ENCODE measurements at places on chromosomes 5 and 9. TPM values are rescaled to one million over a fixed set of nuclear protein-coding genes. Genes with fewer than 3 reads are reported as not detected.

- no peak for DNase-seq
These were observed 32.2 kb downstream of the SHOC1 start for GRCh38 chr9:111762556-111762955.

- no peak for DNase-seq
These were observed 60.1 kb downstream of the VCAN start for GRCh38 chr5:83531661-83532060.

DNA sequence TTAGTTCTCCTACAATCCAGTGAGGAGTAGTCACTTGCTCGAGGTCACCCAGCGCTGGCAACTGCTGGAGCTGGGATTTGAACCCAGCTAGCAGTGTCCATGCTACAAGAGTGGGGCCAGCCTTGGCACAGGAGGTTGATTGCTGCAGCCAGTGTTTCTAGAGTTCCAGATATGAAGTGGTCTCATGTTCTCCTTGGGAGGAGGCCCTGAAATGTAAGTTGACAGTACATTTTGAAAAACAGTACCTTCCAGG lies 802 bp downstream of the CCDC107 start:
- DNase-seq, result peak; percentile 64

DNA sequence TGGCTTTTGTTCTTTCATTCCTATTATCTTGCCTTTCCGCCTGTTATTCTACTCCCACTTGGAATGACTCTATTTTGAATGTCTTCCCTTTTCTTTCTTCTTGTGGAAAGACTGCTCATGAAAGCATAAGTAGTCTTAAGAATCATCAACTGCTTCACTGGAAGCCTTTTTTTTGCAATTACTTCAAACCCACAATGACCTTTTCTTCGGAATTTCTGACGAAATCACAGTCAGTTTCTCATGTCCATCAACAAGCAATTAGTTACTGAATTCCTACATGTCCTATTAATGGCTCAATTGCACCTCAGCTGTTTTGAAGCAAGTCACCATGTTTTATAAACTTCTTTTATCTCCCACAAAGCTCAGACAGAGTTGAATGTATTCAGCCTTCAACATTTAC lies 196.2 kb downstream of the TARS1 start:
- no peak for DNase-seq

DNA sequence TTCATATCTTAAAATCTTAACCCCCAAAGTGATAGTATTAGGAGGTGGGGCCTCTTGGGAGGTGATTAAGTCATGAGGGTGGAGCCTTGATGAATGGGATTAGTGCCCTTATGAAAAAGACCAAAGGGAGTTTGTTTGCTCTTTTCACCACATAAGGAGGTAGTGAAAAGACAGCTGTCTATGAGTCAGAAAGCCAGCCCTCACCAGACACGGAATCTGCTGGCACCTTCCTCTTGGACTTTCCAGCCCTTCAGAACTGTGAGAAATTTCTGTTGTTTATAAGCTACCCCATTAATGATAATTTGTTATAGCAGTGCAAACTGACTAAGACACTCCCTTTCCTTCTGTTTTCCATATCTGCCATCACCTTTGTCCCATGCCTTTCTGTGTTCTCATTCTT lies 20.8 kb downstream of the IFNB1 start:
- no peak for DNase-seq

DNA sequence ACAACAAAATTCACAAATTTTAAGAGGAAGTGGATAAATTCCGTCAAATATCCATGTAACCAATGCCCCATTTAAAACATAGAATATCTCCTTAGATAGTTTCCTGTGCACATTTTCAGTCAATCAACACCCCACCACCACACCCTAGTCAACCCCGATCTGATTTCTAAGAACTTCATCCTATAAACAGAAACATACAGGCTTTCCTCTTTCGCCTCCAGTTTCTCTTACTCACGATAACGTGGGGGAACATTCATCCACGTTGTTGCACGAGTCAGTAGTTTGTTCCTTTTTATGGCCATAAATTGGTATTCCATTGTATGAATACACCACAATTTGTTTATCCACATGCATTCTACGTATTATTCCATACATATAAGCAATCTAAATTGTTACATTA lies 35.6 kb upstream of the TRIO start:
- DNase-seq, result no peak

DNA sequence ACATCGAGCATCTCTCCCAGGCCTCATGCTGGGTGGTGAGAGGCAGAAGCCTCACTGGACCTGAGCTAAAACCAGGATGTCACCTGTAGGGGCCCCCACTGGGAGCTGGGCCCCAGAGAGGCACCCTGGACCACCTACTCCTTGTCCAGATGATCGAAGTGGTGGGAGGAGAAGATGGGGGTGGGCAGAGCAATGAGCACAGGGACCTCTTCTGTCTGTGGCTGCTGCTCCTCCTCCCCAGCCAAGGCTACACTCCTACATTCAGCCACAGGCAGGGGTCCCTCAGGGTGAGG lies 227.5 kb downstream of the CACNA1B start:
- no peak for DNase-seq

GRCh38 chr5:103511554-103511885 lies 51.1 kb downstream of the NUDT12 start:
- DNase-seq, result no peak

GRCh38 chr9:70613024-70613768 lies 198.7 kb upstream of the KLF9 start:
- no peak for DNase-seq

DNA sequence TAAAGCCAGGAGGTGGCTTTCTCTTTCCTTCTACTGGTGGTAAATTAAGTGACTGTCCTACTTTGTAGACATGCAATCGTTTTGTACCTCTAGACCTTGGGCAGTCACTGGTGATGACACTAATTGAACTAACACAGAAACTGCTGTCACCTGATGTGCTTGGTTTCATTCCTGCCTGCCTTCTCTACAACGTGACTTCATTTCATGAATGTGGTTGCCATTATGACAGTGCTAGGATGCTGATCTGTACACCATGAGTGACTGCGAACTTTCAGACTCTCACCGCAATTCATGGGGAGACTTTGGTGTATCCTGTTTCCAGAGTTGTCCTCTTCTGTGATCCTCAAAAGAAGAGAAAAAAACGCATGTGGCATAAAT lies 47.5 kb downstream of the UBE2QL1 start:
- DNase-seq, result no peak

DNA sequence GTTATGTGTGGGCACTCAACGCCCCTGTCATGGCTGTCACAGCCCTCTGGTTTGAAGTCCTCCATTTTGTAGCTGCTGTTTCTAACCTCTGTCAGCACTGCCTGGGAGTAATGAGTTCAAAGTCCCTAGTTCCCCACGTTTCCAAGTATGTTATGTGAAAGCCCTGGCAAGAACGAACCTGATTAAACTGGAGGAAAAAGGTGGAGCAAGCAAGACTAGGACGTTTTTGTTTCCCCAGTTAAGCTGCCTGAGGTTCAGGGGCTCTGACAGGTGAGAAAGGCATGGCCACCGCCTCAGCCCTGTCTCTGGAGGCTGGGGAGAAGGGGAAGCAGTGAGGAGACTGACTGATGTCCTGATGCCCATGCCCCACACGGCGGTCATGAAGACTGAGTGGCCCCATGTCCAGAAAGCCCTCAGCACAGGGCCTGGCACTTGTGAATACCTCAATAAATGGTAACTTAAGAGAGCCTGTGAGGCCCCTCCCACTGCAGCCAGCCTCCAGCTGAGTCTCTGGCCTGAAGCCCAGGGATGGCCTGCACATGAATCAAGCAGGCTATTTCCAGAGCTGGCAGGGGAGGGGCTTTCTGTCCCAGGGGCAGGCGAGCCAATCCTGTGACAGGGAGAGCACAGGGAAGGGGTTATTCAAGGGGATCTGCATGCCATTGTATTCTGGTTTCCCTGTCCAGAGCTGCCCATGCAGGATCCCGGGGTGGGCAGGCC lies 61.8 kb downstream of the PFDN1 start:
- peak; percentile 90 for DNase-seq

DNA sequence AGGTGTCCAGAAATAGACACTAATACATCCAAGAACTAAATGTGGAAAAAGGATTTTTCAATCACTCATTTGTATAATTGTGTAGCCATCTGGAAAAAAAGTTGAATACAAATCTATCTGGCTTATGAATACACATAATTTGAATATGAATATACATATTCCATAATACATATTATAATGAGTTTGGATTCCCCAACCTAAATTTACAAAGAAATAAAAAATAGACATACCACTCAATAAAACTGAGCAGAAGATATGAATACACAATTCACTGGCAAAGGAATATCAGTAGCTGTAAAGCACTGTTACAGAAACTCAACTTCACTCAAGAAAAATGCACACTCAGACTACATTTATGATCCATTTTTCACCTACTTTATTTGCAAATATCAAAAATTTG lies 121.9 kb upstream of the EDIL3 start:
- DNase-seq, result no peak

The DAPK1 gene
- total RNA-seq, result 30.9 TPM

The DIPK1B gene
- 0.98 TPM for total RNA-seq

The SPATA31A3 gene
- total RNA-seq, result not detected

The TCERG1 gene
- 66.4 TPM for total RNA-seq

All from fibroblast of the aortic adventitia (primary cell).